Smooth muscle cell of the coronary artery (primary cell): ENCODE measurements at places on chromosomes 16 and 17. TPM values are rescaled to one million over a fixed set of nuclear protein-coding genes. Genes with fewer than 3 reads are reported as not detected.

HOXB3 gene
- 0.59 and 2.6 TPM in 2 replicates for total RNA-seq

SLC38A8 gene
- total RNA-seq: not detected in 2 replicates

MTMR4 gene
- total RNA-seq: 32.0 and 84.6 TPM in 2 replicates

CDK3 gene
- 1.2 and 1.4 TPM in 2 replicates for total RNA-seq

SNX20 gene
- total RNA-seq: not detected in 2 replicates

CCL1 gene
- total RNA-seq: not detected in 2 replicates

TRPV3 gene
- 0.23 and 1.8 TPM in 2 replicates for total RNA-seq

KRT16 gene
- total RNA-seq: 0.15 and 0.35 TPM in 2 replicates

CDH5 gene
- 3.3 and 23.2 TPM in 2 replicates for total RNA-seq

KRT9 gene
- not detected in 2 replicates for total RNA-seq

RNF222 gene
- not detected in 2 replicates for total RNA-seq

IL21R gene
- total RNA-seq: under 0.01 and 1.9 TPM in 2 replicates

SHBG gene
- total RNA-seq: 0.23 and 1.2 TPM in 2 replicates

KRT39 gene
- total RNA-seq: 0.12 TPM in 1 of 2 replicates, not detected in the other

PERCC1 gene
- not detected in 2 replicates for total RNA-seq

C17orf67 gene
- total RNA-seq: 0.68 and 0.70 TPM in 2 replicates

KRTAP9-2 gene
- not detected in 2 replicates for total RNA-seq

NPIPB9 gene
- total RNA-seq: 0.35 and 0.90 TPM in 2 replicates

NHLRC4 gene
- 0.35 and 1.4 TPM in 2 replicates for total RNA-seq

CDH13 gene
- total RNA-seq: 68.7 and 115 TPM in 2 replicates

BCAR1 gene
- 26.8 and 31.6 TPM in 2 replicates for total RNA-seq
